Glomerular endothelial cell (primary cell): ENCODE measurements at places on chromosomes 3 and 15. TPM values are rescaled to one million over a fixed set of nuclear protein-coding genes. Genes with fewer than 3 reads are reported as not detected.

DNA sequence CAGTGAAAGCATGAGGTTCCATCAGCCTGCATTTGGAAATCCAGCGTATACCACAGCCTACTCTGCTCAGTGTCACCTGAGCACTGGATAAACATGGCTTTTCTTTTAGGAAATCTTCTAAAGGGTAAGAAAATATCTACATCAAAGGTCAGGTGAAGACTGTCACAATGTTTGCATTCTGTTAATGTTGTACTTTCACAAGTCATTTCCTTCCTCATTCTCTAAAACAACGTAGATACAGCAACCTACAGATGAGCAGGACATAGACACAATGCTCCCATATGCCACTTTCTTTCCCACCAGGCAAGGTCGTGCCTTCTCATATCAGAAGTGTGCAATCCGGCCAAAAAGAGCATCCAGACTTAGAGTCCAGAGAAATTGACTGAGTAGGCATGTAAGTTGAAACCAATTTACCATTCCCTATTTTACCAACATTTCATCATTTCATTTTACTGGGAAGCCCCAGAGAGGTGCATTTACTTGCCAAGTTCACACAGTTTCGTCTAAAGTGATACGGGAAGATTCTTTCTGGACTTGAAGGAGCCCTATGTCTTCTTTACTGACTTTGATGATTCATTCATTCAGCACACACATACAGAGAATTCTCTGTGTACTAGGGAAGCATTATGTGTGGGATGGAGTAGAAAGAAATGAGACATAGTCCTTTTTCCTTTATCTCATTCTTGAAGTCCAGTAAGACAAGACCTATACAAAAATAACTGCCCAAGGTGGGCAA, 30.6 kb upstream of the LPP start:
- DNase-seq: no peak

DNA sequence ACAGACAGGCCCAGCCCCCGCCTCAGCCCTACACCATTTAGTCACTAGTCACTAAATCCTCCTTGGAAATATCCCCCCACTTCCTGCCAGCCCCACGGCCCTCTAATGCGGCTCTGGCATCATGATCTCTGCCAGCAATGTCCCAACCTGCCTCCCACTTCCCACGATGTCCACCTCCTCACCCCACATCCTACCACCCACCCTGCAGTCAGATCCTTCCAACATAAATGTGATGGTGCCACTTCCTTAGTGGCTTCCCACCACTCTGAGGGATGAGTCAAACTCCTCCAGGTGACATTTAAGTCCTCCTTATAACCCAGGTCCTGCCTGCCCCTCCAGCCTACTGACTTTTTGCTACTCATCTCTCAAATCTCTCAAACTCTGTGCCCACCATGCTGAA, 167.5 kb downstream of the SHQ1 start:
- no peak for DNase-seq

- no peak for DNase-seq
Observed at GRCh38 chr15:56871867-56872266, 46.6 kb upstream of the TCF12 start.

GRCh38 chr3:52481819-52482521, 13.2 kb upstream of the STAB1 start:
- DNase-seq: no peak

DNA sequence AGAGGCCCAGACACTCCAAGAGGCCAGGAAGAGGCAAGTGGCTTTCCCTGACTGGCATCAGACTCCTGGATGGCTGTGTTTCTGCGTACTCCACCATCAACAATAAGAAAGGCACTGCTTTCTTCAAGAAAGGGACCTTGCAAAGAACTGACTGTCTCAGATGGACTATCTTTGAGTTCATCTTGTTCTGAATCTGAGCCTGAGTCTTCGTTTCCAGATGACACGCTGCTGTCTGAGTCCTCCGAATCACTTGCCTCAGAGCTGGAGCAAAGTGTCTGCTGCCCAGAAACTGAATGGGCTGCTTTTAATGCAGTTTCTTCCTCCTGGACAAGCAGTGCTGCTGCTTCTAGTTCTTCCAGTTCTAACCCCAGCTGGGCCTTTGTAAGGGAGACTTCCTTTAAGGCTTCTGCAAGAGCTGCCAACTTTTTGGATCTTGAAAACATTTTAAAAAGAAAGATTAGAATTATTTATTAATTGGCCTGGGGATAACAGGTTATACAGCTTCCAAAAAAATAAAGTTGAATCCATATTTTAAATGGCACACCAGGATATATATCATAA, 97.8 kb downstream of the SHQ1 start:
- no peak for DNase-seq

DNA sequence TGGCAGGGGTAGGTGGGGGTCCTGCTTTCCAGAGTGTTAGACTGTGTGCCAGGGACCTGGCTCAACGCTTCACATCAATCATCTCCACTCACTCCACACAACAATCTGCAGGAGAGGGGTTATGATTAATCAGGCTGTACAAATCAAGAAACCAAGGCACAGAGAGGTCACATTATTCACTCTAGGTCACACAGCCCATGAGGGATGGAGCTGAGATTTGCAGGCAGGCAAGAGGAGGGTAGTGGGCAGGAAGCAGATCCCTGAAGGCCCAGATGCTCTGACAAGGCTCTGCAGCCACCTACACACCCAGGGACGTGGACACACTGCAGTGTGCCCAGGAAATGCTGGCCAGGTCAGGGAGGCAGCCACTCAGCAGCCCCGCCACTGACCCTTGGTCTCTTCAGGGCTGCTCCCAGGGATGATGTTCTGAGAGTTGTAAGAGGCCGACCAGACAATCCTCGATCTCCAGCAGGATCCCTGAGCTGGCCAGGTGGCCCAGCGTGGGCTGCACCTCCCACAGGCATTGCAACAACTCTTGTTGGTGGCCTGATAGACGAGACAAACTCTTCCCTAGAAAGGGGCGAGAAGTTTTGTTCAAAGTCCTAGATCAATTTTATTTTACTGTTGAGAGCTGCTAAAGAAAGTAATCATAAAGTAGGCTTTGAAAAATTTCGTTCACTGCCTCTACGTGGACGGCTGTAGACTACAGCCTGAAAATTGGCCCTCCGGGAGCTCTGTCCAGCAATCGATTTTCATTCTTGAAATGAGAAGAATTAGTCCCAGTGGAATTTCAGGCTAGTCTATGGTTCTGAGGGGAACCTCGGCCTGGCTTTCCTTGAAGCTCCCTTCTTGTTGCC, 4.2 kb upstream of the SLC6A6 start:
- DNase-seq: no peak

The GOLGA6A gene
- not detected in 2 replicates for total RNA-seq

- no peak for DNase-seq
Observed at GRCh38 chr3:183381673-183382072, 46.7 kb downstream of the MCF2L2 start.

The MYLK gene
- 57.8 and 91.7 TPM in 2 replicates for total RNA-seq

The C3orf33 gene
- total RNA-seq: 2.5 and 2.9 TPM in 2 replicates

DNA sequence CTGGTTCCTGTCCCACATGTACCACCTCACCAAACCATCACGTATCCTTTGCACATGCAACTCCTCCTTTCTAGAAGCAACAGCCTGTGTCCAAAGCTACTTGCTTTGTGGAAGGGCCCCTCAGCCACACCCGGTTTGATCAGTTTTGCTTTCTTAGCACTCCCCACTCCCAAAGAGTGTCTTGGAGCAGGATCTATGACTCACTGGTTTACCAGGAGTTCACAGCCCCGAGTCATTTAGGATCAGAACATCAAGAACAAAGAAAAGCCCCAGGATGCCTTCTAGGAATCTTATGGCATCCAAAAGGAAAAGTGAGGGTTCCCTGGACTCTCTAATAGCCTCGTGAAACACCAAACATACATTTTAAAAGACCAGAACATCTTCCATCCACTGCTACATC, 50.7 kb upstream of the IGF1R start:
- no peak for DNase-seq

- DNase-seq: no peak
Observed at GRCh38 chr3:29512641-29513040, 231.8 kb downstream of the RBMS3 start.

GRCh38 chr15:67137319-67137718, 71.9 kb downstream of the SMAD3 start:
- no peak for DNase-seq

The EPB42 gene
- total RNA-seq: not detected in 2 replicates

DNA sequence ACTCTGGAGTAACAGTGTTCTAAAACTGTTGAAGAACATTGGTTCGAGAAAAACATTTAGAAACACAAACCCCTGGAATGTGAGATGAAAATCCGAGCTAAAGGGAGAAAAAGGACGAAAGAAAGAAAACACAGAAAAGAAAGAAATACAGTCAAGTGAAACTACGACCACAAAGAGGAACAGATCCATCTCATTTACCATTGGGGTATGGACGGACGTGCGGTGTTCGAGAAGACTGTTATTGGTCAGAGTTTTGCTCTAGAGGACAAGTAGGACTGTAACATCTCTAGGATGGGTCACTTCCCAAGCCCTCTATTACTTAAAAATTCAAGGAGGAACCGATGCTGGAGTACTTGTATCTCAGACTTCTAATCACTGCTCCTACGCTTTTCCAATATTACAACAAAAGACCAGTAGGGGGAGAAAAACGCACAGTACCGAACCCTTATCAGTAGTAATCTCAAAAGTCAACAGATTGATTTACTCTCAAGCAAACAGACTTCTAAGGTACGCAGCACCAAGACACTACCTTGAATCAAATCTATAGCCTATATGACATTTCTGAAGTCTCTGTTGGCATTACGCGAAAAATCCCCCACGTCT, 1.1 kb upstream of the PIK3CA start:
- DNase-seq: peak; percentile 68

DNA sequence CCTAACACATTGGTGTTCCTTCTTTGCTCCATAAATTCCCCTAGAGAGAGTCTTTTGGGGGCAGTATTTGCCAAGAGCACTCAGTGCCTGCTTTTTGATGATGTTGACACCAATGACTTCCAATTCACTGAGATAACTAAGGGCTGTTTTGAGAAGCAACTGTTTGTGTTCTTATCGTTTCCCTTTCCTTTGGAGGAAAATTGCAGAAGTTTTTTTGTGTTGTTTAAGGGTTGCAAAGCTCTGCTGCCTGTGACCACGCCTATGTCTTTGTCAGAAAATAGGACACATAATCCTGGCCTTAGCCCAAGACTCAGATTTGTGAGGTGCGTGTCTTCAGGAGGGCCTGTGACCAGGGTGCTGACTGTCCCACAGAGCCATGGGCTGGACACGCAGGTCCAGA, 99.6 kb downstream of the FAM43A start:
- DNase-seq: no peak

GRCh38 chr3:45631486-45631885, 36.9 kb downstream of the LIMD1 start:
- DNase-seq: no peak

- no peak for DNase-seq
Observed at GRCh38 chr15:29034593-29035335, 149.0 kb downstream of the APBA2 start.

DNA sequence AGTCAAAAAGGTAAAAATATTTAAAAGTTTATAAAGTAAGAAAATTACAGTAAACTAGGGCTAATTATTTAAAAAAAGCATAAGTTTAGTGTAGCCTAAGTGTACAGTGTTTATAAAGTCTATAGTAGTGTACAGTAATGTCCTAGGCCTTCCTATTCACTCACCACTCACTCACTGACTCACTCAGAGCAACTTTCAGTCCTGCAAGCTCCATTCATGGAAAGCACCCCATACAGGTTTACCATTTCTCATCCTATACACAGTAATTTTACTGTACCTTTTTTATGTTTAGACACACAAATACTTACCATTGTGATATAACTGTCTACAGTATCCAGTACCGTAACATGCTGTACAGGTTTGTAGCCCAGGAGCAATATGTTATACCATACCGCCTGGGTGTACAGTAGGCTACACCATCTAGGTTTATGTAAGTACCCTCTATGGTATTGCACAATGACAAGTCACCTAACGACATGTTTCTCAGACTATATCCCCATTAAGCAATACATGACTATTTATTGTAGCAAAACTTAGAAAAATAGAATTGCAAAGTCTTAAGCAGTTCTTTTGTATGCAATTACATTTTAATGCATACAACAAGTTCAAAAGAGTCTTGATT, 19.5 kb downstream of the AVEN start:
- no peak for DNase-seq

DNA sequence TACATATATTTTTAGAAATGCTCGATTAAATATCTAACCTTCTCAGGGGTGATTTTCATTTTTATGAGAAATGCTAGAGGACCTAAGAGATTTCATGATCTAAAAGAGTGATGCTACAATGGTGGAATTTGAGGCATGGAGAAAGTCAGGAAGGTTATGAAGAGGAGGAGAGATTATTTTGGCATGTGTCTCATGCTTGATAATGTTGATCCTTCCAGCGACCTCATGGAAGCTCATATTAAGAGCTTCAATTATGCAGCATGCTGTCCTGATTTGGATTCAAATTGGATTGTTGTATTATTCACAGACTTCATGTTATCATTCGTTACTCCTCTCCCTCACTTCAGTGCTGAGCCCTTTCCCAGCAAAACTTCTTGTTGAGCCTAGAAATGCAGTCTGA, 112.5 kb downstream of the RAP2B start:
- DNase-seq: no peak

The SEC11A gene
- total RNA-seq: 138 and 173 TPM in 2 replicates

The PLSCR2 gene
- total RNA-seq: not detected in 2 replicates

DNA sequence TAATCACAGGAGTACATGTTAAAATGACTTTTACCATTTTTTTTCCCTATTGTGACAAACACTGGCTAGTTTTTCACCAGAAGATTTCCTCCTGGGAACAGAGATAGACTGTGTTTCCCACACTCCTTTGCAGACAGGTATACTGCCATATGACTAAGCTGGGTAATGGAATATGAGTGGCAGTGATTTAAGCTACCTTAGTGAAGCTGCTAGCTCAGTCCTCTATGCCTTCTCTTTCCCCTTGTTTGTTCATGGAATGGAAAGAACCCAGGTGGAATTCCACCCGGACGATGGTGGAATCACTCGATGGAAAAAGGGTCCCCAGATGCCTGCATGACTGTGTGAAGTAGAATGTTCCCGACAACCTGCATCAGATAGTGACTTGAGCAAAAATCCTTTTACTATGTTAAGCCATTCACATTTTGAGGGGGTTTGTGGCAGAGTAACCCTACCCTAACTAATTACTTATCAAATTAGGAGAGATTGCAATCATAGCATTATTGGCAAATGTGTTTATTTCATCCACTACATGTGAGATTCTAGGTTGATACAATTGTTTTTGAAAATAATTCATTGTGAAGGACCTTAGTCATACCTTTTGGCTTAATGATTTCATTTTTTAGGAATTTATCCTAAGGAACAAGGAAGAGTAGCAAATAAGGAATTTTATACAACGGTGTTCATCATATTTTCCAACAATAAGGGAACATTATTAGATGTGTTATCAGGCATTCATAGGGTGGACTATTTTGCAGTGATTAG, 16.5 kb downstream of the THSD4 start:
- DNase-seq: no peak

The GOLGA8J gene
- not detected in 2 replicates for total RNA-seq

DNA sequence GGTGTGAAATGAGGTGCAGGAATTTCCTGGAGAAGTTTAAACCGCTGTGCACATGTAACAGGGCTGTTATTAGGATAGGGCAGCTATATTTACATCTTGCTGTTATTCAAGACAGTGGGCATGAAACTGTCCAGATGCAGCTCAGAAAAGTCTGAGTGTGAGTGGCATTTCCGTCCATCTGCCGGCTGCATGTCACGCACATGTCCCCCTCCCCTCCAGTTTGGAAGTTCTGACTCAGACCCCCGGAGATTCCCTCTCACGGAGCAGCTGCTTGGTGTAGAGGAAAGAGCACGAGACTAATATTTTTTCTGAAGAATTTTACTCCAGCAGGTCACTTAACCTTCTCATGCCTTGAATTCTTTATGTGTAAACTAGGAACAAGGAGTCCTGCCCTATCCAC, 69.8 kb downstream of the FEM1B start:
- no peak for DNase-seq
